ENCODE measurements at places on chromosomes 7 and 10.

- peak; percentile 53 for DNase-seq
These were observed 884 bp upstream of the PRF1 start for GRCh38 chr10:70603449-70603801.

DNA sequence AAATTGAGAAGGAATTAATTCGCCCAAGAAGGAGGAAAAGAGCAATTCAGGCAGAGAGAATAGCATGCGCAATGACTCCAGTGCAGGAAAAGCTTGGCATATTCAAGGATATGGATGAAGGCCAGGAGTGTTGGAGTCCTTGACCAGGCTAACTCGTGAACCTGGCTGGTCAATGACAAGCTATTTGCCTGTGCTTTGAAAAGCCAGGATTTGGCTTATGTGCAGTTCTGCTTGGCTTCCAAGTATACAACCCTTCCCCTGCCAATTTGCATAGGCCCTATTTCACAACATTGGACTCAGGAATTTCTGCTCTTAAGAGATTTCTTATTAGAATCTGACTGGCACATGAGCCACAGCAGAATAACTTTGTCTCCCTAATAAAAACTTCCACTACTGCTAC is 72.3 kb upstream of the SP8 start:
- DNase-seq = no peak

GRCh38 chr10:3869036-3869435 is 84.0 kb upstream of the KLF6 start:
- no peak for DNase-seq

GRCh38 chr7:126495001-126495400 is 757.7 kb downstream of the GRM8 start:
- DNase-seq = no peak

GRCh38 chr7:40299097-40299496 is 164.3 kb downstream of the SUGCT start:
- DNase-seq = no peak

GRCh38 chr7:14196555-14196954 is 207.1 kb upstream of the ETV1 start:
- no peak for DNase-seq

DNA sequence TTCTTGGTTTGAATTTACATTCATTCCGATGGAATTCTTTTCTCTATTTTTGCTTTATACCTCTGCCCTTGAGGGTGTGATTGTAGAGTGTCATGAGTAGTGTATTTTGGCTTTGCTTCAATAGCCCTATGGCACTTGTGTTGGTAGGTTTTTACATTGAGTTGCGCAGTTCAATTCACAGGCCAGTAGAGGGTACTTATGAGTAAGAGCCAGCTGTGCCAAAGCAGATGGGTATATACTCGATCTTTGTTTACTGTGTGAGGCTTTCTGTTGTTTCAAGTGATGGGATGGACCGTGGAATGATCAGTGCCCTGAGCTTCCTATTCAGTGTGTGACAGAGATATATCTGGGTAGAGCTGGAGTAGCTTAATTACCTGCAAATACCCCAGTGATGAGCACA is 4.3 kb upstream of the AKR1C3 start:
- DNase-seq = no peak

DNA sequence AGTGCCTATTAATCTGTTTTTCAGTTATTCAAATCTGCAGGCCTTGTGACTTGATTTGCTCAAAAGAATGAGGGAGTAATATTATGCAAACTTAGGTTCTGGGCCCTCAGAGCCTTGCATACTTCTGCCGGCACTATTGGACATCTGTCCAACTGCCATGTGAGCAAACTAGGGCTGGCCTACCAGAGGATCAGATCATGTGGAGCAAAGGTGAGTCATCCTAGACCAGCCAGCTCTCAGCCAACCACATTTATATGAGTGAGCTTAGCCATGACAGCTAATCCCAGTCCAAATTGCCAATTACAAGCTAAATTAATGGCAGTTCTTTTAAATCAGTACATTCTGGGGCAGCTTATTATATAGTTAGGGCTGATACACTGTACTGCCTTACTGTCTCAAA is 69.6 kb downstream of the SDHAF3 start:
- DNase-seq = no peak

All from CD8-positive, alpha-beta T cell (primary cell).